CD4-positive, CD25-positive, alpha-beta regulatory T cell (primary cell): ENCODE measurements at places on chromosomes 2 and 18.

- no peak for DNase-seq
These were observed 884.3 kb downstream of the TSN start for GRCh38 chr2:122639711-122640110.

DNA sequence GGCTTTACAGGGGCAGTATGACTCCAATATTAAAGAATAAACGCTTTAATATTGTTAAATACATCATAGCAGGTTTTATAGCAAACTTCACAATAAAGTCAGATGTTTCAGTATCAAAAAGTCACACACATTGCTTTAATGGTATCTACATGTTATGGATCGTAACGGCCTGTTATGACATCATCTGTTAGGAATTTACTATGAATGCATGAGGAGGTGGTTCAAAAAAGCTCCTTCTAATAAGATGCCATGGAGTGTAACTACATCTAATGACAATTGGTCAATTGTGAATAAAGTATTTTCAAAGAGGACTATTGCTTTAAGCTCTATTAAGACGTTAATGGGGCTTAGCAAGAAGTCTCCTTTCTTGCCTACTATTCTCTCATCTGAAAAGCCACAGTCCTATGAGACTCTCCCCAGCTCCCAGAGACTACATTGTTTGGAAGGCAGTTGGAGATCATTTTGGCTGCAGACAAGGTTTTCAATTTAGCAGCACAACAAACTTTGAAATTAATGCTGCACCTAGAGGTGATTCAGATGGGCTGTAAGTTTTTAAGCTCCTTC, 300.7 kb upstream of the MEIS1 start:
- no peak for DNase-seq

DNA sequence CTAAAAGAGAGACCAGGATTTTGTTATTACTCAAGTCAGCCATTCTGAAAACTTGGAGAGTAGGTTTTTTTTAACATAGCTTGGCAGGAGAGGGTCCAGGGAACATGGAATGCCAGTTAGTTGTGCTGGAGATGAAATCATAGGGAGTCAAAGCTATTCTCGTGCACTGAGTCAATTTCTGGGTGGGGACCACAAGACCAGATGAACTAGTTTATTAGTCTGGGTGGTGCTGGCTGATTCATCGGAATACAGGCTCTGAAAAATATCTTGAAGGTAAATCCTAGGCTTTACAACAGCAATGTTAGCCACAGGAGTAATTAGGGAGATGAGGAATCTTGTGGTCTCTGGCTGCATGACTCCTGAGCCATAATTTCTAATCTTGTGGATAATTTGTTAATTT, 921.4 kb downstream of the TRIB2 start:
- DNase-seq = no peak

DNA sequence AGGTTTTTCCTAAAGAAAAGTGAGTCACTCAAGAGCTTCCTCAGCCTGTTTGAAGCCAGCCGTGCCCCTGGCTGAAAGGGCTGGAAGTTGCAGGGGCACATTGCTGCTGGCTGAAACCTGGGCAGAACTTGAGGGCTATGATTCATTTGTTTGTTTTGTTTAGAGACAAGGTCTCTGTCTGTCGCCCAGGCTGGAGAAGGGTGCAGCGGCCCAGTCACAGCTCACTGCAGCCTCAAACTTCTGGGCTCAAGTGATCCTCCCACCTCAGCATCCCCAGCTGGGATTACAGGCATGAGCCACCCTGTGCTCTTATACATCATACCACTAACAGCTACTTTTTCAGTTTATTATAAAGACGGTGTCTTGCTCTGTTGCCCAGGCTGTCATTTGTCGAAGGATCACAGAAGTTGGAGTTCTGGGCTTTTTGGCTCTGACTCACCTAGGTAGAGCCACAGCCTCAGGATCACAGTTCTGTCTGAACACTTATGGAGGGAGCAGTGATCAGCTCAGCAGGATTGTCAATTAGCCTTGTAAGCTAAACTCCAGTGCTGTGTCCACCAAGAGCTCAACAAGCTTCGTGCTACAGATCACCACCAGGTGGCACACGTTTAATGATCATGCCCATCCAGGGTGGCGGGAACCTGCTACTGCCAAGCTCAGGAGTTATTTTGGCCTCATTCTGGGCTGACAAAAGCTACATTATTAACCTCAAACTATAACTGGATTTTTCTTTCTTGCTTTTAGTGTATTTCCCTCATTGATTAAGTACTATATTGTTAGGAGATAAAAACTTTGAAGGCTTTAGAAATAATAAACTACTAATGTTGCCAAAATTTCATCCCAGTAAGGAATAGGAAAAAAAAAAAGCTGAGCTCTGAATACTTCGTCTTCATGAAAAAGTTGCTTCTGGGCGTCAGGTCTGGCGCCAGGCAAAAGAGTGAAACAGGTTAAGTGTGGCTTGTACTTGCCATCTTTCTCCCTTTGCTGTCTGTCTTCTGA, 57.9 kb downstream of the ARHGEF33 start:
- peak; percentile 83 for DNase-seq

GRCh38 chr2:173791502-173791901, 173.7 kb downstream of the SP3 start:
- DNase-seq = no peak

DNA sequence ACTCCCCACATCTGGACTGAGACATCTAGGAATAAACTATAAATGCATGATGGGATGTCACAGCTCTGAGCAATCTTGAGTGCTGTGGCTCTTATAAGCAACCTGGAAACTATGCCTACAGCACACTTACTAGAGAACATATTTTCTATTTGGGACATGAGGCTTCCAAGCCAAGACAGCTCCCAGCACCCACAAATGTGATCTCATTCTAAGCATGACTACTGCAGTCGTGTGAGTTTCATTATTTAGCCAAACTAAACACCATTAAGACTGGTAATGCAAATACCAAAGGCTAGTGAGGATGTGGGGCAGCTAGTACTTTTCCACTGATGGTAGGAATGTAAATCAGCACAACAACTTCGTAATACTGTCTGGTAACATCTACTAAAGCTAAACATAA, 72.5 kb downstream of the RTTN start:
- no peak for DNase-seq

- no peak for DNase-seq
These were observed 53.9 kb downstream of the TCF7L1 start for GRCh38 chr2:85187069-85187468.

- no peak for DNase-seq
These were observed 48.1 kb downstream of the EMILIN2 start for GRCh38 chr18:2894841-2895370.

- no peak for DNase-seq
These were observed 21.1 kb downstream of the KANSL3 start for GRCh38 chr2:96617012-96617411.

DNA sequence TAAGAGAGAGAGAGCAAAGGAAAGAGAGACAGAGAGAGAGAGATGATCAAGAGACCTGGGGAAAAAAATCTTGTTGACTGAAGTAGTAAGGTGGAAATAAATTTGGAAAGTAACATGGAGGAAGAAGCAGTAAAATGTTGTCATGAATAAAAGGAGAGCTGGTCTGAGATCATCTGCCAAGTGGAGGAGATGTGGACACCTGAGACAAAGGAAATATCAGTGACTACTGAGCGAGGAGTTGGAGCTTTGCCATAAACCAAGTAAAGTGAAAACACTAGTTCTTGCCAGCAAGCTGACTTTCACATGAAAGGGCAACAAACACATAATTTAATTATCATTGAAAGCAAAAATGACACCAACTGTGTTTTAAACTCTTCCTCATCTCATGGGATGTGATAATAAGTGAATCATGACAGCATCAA, 49.0 kb upstream of the DSG1 start:
- DNase-seq = no peak

- DNase-seq = no peak
These were observed 119.3 kb upstream of the TWIST2 start for GRCh38 chr2:238728330-238729260.

DNA sequence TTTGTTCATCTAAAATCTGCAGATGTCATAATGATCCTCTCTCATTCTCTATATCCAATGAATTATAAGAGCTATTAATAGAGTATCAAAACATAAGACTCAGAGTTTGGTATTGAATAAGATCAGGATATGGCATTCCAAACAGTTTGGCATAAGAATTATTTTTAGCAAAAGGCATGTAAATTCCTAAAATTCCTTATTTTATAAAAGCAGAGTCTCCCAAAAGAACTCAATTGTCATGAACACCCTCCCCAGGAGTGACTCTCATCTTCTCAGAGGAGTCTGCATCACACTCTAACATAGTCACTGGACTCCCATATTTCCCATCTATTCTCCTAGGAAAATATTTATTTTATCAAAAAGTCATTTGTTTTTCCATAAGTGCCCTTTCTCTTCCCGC, 1710.2 kb upstream of the SLC39A10 start:
- DNase-seq = no peak

GRCh38 chr2:29806461-29806860, 114.9 kb downstream of the ALK start:
- no peak for DNase-seq

DNA sequence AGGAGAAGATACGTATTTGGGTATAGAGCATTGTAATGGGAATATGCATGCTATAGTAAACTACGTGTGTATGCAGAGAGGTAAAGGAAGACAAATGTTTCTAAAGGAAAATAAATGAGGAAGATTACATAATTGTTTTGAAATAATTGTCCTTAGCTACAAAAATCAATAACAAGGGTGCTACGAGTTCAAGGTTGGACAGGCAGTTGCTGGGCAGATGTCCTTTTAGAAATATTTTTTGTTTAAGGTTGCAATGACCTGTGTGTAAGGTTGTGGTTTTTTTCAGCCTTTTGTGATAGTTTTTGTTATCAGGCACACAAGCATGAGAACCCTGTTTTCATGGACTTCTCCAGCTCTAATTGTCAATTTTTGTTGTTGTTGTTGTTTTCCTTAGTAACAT, 1304.1 kb upstream of the CHAC2 start:
- no peak for DNase-seq

GRCh38 chr2:136121204-136121910, 3.4 kb upstream of the CXCR4 start:
- no peak for DNase-seq

DNA sequence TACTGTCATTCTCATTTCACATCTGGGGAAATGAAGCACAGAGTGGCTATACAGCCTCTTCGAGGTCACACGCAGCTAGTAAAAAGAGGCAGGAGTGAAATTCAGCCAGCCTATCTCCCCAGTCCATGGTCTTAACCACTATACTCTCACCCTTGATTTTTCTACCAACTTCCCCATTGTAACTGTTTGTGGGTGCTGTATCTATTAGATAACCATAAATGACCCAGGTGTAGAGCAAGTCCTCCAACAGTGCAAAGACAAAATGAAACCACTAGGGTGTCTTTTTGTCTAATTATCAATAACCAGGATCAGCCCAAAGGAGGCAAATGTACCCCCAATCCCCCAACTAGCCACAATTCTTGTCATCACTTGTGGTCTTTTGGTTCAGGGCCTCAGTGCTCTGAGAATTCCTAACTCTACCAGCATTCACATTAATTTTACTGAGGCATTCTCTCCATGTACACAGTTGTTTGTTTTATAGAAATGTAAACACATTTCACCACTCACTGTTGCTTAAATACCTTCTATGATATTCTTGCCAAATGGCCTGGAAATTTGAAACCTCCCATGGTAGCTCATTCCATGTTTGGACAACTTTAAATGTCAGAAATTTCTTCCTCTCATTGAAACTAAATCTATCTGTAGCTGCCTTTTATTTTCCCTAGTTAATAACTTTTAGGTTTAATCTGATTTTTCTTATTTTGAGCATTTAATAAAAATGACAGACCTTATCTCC, 58.7 kb downstream of the SLC40A1 start:
- DNase-seq = no peak

DNA sequence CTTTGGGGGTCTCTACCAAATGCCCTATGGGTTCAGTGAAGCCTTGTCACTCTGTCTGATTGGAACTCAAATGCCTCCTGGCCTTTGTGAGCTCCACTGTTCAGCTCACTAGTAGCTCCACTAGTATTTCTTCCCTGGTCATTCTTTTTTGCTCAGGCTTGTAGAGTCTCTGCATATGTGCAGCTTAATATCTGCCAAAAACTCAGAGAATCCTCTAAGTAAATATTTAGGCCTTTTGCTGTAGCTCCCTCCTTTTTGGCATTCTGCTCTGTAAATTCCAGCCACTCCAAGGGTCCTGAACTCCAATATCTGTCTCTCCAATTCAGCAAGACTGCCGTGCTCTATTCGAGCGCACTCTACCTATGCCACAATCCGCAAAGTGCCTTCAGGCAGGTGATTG, 146.5 kb downstream of the MAIP1 start:
- DNase-seq = no peak

- no peak for DNase-seq
These were observed 12.0 kb upstream of the TFPI start for GRCh38 chr2:187566266-187566665.

DNA sequence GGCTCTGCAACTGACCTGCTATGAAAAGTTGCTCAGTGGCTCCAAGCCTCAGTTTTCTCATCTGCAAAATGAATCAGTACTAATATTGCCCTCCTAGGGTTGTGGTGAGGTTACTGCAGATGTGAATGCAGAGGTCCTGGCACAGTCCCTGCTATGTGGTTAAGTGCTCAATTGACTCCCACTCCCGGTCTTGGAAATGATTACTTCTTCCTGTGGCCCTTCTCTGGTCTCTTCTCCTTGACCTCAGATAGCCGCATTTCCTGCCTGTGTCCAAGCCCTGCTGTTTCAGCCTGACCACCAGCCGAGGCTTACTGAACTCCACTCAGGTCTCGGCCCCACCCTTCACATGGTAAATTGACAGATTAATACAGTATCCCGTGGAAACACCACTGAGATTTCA, 26.3 kb downstream of the CNGA3 start:
- no peak for DNase-seq

GRCh38 chr2:221673248-221673647, 101.1 kb upstream of the EPHA4 start:
- no peak for DNase-seq

GRCh38 chr2:42935692-42936671, 143.6 kb upstream of the HAAO start:
- DNase-seq = peak; percentile 29

- no peak for DNase-seq
These were observed 42.9 kb downstream of the DOK1 start for GRCh38 chr2:74597410-74597809.

GRCh38 chr2:35963357-35963756, 392.2 kb upstream of the CRIM1 start:
- no peak for DNase-seq

DNA sequence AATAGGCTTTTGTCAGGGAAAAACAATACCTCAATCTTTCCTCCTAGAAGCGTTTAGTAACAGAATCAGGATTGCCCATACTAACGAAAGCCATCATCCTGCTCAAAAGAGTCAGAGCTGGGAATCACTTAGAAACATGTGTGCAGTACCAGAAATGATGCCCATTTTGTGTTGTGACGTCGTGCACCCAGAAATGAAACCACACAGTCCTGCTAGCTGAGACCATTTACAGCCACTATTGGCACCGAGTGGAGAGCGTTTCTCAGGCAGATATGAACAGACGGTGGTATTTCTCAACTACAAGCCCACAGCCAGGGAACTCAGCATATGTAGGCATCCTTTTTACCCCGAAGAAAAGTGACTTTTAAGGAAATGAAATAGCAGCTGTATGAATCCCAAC, 284.3 kb upstream of the LRATD1 start:
- no peak for DNase-seq

DNA sequence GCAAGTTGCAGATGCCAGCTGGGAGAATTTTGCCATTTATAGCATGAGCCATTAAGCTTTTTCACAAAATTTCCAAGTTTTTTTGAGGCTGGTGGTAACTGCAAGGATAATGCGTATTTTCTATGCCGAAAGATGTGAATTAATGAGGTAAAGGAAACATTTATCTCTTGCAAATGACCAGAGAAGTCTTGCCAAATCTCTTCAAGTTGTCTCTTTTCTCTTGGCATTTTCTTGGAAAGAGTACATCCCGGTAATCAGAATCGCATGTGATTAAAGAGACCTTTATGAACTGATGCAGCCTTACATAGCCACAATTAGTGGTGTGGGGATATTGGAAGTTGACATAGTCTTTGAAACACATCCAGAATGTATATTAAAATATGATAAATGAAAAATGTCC, 136.5 kb upstream of the MMADHC start:
- no peak for DNase-seq
